Stimulated activated CD4-positive, alpha-beta T cell treated with anti-CD3 and anti-CD28 coated beads, TNF-alpha, amount 100 ng/mL, for 4 hours (primary cell): ENCODE measurements at places on chromosomes 3 and 15.

- no peak for DNase-seq
These were observed 91.5 kb downstream of the ADAMTS17 start for GRCh38 chr15:100250176-100250800.

- DNase-seq: no peak
These were observed 1.3 kb upstream of the PRR20G start for GRCh38 chr3:127288921-127289705.

- DNase-seq: no peak
These were observed 55.6 kb downstream of the ITPR1 start for GRCh38 chr3:4548780-4549179.

DNA sequence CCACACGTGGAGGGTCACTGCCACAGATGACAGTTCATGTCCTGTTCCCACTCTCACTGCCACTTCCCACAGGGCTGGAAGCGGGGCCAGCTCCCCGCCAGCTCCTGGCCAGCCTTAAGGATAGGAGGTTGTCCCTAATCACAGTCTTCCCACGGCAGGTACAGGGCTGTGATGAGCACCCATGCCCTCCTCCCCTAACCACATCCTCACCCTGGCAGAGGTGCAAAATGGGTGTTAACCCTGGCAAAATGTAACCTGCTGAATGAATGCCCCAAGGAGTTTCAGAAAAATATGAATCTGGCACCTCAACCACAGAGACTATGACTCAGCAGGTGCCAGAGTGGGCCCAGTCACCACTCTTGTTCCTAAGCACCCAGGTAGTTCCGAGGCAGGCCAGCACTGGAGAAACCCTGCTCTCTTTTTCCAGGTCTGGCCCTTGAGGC, 185.1 kb upstream of the TPM1 start:
- no peak for DNase-seq

GRCh38 chr3:26108846-26109489, 319.1 kb downstream of the OXSM start:
- no peak for DNase-seq

GRCh38 chr15:56234804-56235203, 8.9 kb downstream of the RFX7 start:
- no peak for DNase-seq

GRCh38 chr3:23659840-23660430, 145.8 kb upstream of the UBE2E1 start:
- DNase-seq: no peak

DNA sequence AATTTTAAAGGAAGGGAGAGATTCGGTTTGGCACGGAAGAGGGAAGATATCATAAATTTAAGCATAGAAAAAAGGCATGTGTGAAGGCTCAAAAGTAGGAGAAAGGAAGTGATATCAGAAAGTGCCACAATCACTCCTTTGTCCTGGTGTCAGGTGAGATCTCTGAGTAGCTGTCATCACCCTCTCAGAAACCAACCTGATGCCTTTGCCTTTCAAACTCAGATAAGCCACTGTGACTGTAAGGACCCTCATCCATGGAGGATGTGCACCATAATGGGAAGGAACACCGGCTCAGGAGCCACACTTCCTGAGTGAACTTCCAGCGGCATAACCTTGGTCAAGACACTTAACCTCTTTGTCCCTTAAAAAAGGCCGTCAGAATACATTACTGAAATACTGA, 318.7 kb upstream of the SEMA6D start:
- no peak for DNase-seq

DNA sequence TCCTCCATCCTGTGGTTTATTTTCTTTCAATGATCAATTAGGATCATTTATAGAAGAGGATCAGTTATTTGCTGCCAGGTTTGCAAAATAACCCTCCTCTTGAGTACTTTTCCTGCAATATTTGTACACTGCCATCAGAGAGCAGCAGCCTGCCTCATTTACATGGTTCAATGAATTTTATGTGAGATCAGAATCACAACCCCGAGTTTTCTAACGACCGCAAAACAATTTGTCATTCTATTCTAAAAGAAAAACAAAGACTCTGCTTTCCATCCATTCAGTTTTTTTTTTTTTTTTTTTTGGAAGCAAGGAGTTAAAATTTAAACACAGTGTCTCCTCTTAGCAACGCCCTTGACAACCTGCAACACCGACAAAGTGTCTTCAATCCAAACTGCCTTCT, 146.9 kb downstream of the RAB11A start:
- DNase-seq: no peak

DNA sequence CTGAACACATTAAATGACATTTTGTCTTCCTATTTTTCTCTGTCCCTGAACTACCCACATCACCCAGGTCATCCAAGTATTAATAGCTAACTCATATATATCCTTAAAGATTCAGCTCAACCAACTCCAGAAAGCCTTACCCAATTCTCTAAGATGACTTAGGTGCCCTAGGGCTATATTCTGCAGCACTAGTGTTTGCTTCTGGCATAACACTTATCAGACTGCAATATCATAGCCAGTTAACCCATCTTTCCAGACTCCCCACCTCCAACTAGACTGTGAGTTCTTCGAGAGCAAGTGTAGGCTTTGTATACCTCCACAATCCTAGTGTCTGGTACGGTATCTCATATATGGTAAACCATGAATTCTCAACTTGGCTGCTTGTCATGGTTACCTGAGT, 50.7 kb downstream of the SST start:
- no peak for DNase-seq

DNA sequence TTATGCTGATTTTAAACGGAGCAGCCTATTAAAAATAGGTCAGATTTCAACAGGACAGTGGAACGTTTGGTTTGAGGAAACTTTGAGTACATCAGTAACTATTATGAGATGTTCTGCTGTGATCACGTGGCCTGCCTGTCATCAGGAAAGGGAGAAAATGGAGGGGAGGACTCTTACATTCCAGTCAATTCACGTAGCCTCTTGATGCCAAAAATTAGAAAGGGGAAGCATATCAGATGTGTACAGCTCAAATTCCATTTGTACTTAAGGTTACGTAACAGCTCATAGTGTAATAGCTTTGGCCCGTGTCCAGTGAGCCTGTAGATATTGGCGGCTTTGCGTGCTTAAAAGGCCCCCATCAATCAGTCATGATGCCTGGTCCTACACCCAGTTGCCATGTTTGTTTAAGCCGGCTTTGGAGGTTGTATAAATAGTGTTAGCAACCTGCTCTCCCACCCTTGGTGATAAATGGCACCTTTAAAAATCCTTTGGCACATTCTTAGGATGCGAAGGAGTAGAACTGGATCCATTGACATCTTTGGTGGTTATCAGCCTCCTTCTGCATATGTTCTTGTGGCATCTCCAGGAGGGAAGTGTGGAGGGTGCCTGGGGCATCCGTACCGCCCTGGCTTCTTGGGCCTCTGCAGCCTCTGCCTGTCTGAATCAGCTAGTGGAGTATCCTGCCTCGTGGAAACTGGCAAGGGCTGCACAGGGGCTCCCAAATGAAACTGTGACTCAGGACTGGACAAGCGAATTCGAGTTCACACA, 163.9 kb downstream of the THSD4 start:
- DNase-seq: no peak

DNA sequence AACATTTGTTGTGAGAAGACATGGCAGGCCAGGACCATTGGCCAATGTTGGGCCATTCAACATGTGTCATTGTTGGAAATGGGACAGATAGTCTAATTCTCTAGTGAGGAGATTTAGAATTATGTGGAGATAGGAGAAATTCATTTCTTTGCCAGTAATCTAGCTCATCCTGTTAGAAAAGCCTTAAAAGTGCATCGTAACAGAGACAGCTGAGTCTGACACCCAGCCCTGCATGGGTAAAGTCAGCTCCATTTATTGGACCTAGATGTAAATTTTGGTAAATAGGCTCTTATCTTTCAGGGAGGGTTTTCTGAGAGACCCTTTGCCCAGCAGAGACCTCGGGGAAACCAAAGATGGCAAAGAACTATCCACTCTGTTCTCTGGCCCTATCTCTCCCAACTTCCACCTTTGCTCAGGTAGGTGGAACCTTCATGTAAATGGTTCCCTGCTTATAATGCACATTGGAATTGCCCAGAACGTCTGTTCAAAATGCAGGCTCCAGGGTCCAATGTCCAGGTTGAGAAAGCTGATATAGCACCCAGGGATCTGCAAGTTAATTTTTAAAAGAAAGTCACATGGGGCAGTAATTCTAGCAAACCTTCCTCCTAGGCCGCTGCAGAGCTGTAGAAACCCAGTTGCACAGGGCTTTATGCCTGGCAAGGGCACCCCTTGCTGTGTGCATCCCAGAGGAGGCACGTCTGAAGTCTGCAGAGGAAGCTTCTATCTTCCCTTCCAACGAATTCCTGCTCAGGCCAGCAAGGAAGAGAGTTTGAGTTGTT, 365.9 kb upstream of the PROK2 start:
- DNase-seq: no peak

DNA sequence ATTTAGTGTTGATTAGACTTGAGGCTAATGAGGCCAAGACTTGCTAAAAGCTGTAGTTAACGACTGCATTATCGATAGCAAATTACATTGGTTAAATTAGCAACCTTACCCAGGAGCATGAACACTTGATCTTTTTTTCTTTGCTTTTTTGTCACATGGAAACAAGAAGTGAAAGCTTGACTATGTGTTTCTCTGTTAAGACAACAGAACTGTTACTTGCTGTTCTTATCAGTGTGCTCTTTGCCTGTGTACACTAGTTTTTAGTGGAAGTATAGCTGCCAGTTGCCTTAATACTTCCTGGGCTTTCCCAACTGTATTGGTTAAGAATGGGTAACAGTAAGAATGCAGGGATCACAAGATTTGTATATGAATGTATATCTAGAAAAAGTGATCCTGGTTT, 625.5 kb downstream of the NAALADL2 start:
- DNase-seq: no peak

GRCh38 chr3:65006300-65006739, 318.5 kb upstream of the ADAMTS9 start:
- DNase-seq: no peak

DNA sequence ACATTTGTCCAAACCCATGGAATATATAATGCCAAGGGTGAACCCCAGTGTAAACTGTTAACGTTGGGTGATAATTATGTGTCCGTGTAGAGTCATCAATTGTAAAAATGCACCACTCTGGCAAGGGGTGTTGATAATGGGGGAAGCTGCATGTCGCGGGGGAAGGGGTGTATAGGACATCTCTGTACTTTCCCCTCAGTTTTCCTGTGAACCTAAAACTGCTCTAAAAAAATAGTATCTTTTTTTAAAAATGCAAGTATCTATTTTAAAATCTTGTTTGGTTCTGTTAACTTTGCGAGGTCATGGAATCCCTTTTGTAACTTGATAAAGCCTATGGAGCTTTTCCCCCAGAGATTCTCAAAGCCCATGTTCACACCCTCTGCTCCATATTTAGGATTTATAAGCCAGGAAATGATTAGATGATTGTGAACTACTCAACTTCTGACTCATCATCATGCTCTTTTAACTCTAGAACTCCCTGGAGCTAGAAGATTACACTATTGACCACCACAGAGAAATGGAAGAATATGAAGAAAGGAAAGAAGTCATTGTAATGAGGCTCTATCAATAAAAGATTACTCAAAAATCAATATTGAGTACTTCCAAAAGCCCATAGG, 56.1 kb upstream of the C3orf49 start:
- DNase-seq: no peak

- no peak for DNase-seq
These were observed 197.6 kb downstream of the RORA start for GRCh38 chr15:61031532-61031931.

DNA sequence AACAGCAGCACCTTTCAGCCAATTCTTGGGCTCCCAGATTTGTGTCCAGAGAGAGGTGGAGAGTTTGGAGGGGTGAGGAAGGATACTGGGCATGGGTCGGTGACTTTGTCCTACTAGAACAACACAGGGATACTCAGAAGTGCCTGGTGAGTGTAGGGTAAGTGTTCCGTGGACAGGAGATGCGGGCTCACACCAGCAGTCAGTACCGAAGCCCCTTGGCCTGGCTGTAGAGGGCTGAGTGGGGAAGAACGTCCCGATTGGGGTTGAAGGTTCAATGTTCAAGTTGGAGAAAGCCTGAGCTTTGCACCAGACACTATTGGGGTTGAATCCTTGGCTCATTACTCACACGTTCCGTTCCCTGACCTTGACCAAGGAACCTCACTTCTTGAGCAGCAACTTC, 40.8 kb upstream of the SLC6A11 start:
- no peak for DNase-seq

GRCh38 chr3:116056280-116056679, 389.0 kb downstream of the LSAMP start:
- no peak for DNase-seq

GRCh38 chr15:58498821-58499580, 67.2 kb downstream of the LIPC start:
- no peak for DNase-seq

GRCh38 chr3:131803113-131803512, 231.7 kb downstream of the CPNE4 start:
- no peak for DNase-seq

- DNase-seq: no peak
These were observed 23.2 kb upstream of the MAGEF1 start for GRCh38 chr3:184734903-184735701.

DNA sequence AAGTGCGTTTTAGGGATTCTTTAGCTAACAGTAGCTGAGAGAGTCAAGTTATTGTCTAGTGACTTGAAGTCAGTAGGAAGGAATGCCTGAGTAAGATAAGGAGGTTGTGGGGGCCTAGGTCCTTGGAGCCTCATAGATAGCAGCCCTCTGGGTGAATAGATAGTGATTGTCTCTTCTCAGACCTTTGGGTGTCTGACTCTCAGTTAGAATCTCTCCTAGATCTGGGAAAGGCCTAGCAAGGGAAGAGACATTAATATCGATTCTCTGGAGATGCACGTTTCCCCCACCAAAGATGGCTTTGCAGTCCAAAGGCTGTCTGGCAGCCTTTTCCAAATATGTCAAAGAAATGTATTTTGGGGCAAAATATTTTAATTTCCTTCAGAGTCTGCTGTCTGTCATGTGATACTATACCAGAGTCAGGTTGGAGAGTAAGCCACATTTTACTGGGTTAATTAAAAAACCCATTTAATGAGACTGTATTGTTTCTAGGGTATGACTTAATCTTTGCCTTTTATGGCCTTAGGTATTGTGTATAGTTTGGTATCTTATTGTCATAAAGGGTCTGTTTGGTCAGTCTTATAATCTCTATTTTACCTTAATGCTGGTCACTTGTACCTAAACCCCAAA, 92.2 kb downstream of the ST6GAL1 start:
- DNase-seq: no peak

DNA sequence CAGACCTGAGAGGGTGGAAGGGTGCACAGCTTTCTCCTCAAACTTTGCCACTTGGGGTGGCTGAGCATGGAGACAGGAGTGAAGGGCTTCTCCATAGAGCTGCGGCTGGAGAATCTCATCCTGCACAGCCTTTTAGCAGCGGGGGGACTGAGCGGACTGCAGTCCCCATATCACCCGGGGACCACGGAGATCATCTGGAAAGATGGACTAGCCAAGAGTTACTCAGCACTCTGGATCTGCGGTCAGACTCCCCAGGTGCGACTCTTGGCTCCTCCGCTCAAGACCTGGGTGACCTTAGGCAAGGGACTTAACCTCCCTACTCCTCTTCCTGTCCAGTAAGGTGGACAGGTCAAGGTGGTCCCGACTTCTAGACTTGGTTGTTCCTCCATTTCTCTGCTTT, 125.8 kb upstream of the MEF2A start:
- DNase-seq: no peak

DNA sequence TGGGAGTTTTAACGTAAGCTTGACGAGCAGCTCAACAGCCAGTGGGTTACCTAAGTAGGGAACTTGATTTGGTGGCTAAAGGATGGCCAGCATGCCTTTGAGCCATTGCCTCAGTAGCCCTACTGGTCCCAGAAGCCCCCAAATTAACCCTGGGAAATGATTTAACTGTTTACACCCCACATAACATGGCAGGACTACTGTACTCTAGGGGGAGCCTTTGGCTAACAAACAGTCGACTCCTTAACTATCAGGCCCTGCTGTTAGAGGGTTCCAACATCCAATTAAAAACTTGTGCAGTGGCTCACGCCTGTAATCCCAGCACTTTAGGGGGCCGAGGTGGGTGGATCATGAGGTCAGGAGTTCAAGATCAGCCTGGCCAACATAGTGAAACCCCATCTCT, 9.4 kb upstream of the SMCO1 start:
- no peak for DNase-seq
